ENCODE measurements at places on chromosomes 7 and 10.

GRCh38 chr7:139075031-139075652 is 34.4 kb downstream of the ZC3HAV1 start:
- peak; percentile 44 for DNase-seq

DNA sequence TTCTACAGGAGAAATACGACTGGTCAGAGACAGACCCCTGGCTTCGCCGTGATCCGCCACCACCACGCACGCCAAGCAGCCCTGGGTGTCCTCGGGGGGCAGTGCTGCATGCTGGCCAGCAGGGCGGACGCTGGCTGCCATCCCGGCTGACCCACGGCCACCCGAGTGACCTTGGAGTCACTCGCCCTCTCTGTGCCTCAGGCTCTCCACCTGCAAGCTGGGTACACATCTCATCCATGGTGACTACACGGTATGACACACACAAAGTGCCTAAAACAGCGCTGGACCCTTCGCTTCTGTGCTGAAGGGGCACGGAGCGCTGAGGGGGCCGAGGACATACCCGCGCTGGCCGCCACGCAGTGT is 62.0 kb upstream of the RNF32 start:
- no peak for DNase-seq

GRCh38 chr10:96756111-96756903 is 36.0 kb upstream of the PIK3AP1 start:
- no peak for DNase-seq

GRCh38 chr10:18179891-18180290 is 39.7 kb downstream of the CACNB2 start:
- peak; percentile 6 for DNase-seq

GRCh38 chr7:87933605-87933952 is 472 bp upstream of the ADAM22 start:
- no peak for DNase-seq

- no peak for DNase-seq
These were observed 896 bp upstream of the MYL7 start for GRCh38 chr7:44142028-44142427.

GRCh38 chr7:131110297-131111080 is 217.2 kb upstream of the MKLN1 start:
- DNase-seq, result no peak

GRCh38 chr10:102627736-102628293 is 16.5 kb upstream of the TRIM8 start:
- no peak for DNase-seq

DNA sequence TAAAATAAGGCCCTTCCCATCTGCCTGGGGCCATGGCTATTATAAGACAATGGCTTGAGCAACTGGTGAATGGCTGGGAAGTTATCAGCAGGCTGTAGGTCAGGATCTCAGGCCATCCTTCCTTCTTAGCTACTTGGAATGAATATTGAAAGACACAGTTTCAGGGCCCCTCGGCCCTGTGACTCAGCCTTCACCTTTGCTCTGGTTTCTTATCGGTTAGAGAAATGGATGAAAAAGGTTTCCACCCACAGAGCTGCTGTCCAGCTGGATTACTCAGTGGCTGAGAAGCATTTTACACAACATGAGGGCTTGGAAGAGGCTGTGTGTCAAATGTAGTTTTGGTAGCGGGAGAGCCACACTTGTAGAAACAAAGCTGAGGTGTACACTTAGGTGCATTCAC is 9.4 kb downstream of the ACSL5 start:
- no peak for DNase-seq

- no peak for DNase-seq
These were observed 19.1 kb upstream of the KLF6 start for GRCh38 chr10:3803927-3804741.

DNA sequence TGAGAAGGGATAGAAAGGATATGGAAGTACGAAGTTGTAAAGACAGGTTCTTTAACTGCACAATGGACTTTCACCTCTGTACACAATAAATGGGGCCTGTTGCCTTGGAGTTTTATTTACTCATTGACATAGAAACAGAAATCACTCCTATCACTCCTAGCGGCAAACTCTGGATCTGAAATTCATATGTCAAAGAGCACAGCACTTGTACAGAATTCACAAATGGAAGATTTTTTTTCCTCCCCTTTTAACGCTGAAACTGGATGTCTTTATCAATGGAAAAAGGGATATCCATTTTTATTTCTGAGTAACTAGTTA is 18.2 kb downstream of the NT5C3A start:
- DNase-seq, result peak; percentile 51

- DNase-seq, result no peak
These were observed 53.9 kb downstream of the ADD3 start for GRCh38 chr10:110061687-110062086.

- no peak for DNase-seq
These were observed 479 bp upstream of the SEMA4G start for GRCh38 chr10:100968863-100969186.
